NCI-H1694 treated with DMSO at 0.1 percent for 48 hours (cell line): ENCODE measurements at places on chromosomes 1 and 21.

DNA sequence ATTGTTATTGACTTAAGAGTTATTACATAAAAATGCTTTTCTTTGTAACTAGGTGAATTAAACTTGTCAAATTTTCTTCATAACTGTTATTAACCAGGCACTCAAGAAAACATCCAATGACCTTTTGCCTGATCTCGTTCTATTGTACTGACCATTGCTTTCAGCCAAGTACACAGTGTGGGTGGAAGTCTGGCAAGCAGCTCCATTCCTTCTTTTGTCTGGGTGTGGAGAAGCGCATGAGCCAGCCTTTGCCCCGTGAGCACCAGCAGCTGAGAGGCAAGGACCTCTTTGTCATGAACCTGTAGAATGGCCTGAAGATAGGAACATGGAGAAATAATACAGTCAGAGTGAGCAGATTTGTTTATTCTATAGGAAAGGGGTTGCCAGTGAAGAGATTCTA, 57.5 kb downstream of the IARS2 start:
- no peak for DNase-seq

DNA sequence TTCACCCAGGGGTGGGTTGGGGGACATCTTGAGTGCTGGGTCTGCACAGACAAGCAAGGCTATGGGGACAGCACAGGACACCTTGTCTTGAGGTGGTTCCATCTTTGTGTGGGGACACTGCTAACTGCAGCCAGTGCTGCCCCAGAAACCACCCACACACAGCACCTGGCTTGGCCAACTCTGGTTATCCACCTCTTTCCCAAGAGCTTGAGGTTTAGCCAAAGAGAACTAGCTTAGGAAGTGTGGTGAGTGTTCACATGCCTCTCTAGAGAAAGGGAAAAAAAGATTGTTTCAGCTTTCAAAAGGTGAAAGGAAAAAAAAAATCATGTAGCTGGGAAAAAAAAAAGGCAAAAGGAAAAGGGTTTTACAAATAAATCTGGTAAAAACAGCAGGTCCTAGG, 32.4 kb downstream of the BCAR3 start:
- no peak for DNase-seq

GRCh38 chr1:53470155-53470554, 11.0 kb downstream of the DMRTB1 start:
- no peak for DNase-seq

- no peak for DNase-seq
Measured at GRCh38 chr1:203858975-203859374, 2.4 kb upstream of the SNRPE start.

DNA sequence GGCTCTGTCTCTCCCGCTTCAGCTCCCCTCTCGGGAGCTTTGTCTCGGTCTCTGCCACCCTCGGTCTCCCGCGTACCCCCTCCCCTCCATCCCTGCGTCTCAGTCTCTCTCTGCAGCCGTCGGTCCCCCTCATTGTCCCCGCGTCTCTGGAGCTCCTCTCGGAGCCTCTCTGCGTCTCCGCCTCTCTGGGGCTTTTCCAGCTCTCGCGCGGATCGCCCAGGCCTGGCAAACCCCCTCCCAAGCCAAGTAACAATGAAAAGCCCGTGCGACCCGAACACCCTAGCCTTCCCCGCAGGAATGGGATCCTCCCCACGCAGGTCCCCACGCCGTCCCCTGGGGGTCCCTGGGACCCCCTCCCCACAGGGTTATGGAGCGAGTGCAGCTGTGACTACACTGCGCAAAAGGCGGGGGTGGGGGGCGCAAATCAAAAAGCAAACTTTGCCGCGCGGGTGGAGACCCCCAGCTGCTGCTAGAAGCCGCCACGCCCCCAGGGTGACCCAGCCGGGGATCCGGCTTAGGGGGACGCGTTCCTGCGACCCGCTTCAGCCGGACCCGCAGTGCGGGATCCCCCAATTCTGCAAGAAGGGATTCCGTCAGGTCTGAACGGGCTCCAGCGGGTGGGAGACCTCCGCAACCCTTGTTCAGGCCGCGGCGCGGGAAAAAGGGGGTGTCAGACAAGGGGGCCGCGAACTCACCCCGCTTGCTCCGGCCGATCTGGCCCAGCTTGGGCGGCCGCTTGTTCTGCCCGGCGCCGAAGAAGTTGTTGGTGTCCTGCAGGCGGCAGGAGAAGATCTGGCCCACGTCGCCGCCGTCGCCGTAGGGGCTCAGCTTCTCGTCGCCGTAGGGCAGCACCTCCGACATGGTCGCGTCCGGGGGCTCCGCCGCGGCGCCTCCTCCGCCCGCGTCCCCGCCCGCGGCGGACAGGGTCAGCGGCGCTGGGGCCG, 1.2 kb downstream of the CAMK2N1 start:
- DNase-seq: no peak

- DNase-seq: no peak
Measured at GRCh38 chr1:68959461-68960030, 462.7 kb upstream of the DEPDC1 start.

DNA sequence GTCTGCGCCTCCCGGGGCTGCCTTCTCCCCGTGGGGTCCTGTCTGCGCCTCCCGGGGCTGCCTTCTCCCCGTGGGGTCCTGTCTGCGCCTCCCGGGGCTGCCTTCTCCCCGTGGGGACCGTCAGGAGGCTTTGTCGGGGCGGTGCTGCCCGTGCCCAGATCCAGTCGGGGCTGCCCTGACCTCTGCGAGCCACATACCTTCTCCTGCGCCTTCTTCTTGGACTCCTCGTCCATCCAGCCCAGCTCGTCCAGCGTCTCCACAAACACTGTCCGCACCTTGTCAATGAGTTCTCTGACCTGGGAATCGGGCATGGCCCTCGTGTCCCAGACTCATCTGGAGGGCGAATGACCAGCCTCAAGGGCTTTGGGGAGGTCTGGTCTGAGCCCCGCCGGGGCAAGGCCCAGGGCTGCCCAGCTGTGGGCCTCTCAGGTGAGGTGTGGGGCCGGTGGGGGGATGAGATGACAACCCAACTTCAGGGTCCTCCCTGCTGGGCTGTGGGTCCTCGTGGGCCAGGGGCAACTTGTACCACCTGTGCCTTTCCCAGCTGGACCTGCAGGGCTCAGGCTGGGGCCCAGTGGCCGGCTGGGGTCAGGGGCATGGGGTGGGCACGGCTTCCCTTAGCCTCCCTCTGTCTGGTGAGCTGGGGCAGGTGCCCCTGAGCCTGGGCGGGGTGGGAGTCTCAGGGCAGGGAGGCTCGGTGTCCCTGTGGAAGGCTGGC, 9.4 kb downstream of the PRXL2B start:
- no peak for DNase-seq

- DNase-seq: no peak
Measured at GRCh38 chr1:227010645-227011044, 70.6 kb downstream of the COQ8A start.

DNA sequence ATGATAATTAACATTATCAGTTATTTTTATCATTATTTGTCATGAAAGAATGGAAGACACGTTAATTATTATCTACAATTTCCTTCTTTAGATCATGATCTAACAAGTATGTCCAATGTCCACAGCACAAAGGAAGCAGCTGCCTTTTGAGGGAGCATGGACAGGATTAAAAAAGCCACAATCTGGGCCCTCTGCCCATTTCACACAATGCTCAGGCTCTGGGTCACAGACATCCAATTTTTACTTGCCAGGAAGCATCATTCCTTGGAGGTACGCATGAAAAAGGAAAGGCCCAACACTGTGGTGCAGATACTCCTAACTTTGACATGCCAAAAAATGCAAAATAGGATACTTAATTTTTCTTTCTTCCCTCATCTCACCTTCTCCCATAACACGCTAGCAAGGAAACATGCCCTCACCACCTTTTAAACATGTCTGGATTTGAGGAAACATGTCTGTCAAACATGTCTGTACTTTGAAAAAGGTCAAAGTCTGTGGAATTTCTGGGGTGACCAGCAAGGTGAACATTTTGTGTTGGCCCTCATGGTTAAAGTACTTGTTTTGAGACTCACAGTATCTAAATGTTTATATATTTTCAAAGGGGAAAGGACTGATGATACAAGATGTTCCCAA, 40.0 kb downstream of the GADD45A start:
- DNase-seq: no peak

GRCh38 chr1:93738075-93738622, 56.5 kb upstream of the BCAR3 start:
- DNase-seq: no peak

- no peak for DNase-seq
Measured at GRCh38 chr1:214979191-214979590, 103.3 kb upstream of the KCNK2 start.

GRCh38 chr1:39573736-39574624, 2.6 kb downstream of the PABPC4 start:
- DNase-seq: no peak

- no peak for DNase-seq
Measured at GRCh38 chr1:30537279-30537678, 186.1 kb downstream of the MATN1 start.

DNA sequence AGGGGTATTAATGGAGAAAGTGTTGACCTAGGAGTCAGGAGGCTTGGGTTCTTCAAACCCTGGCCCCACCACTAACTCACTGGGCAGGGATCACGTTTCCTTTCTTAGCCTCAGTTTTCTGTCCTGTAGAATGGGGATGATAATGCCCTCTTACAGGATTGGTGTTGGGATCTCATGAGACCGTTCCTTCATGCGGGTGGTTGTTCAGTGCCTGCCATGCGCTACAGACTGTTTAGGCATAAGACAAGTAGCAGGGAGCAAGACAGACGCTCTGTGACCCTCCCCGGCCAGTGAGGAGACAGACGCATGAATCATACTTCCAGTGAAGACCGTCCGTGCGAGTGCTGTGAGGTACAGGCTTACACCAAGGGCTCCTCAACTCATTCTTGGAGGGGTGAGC, 81.7 kb downstream of the MAN1C1 start:
- no peak for DNase-seq
